ENCODE measurements at places on chromosomes 5 and 9. TPM values are rescaled to one million over a fixed set of nuclear protein-coding genes. Genes with fewer than 3 reads are reported as not detected.

Gene TRPM3
- not detected for total RNA-seq

Gene RNF208
- total RNA-seq: 0.49 TPM

Gene OGN
- not detected for total RNA-seq

Gene TLX3
- not detected for total RNA-seq

Gene PCDHGC3
- not detected for total RNA-seq

Gene ACOT12
- not detected for total RNA-seq

Gene MED10
- 112 TPM for total RNA-seq

Gene TMEFF1
- total RNA-seq: not detected

Gene PCDHB13
- not detected for total RNA-seq
